CD4-positive, alpha-beta T cell treated with Interleukin-10 for 1 hour (primary cell): ENCODE measurements at places on chromosomes 6 and 20.
A peak's percentile ranks its signal among the peaks of the same experiment; 100 is the strongest.

GRCh38 chr6:3888153-3888957 is 39.2 kb downstream of the FAM50B start:
- no peak for DNase-seq

DNA sequence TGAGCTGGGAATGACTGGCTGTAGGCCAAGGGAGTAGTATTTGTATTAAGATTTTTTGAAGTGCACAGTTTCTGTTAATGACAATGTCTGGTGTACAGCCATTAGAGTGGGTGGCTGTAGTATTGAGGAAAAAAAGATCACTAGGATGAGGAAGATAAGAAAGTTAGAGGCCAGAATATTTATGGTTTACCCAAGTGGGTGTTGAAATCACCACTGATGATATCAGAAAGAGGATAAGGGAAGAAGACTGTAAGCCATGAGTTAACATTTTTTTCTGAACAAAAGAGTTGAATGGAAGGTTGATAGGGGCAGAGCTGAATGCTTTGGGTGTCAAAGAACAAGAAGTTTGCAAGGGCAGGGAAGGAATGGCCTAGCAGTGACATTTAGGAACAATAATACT is 104.7 kb downstream of the PRDM13 start:
- DNase-seq = no peak

- DNase-seq = no peak
These were observed 68.6 kb upstream of the MARCKS start for GRCh38 chr6:113788586-113788985.

GRCh38 chr6:170393807-170394399 is 87.3 kb downstream of the FAM120B start:
- DNase-seq = no peak

GRCh38 chr6:139753198-139753861 is 378.9 kb upstream of the CITED2 start:
- DNase-seq = no peak

DNA sequence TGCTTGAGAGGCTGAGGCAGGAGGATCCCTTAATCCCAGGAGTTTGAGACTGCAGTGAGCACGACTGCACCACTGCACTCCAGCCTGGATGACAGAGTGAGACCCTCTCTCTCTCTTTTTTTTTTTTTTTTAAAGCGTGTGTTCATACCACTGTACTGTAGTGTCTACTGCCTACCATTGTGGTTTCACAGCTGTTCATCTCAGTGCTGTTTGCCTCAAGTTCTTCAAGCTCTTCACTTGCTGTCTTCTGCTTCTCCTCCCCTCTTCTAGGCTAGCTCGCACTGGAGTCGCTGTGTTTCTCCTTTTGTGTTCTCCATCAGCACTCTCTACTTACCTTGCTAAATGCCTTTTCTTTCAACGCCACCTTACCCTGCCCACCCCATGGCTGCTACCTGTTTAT is 7.4 kb downstream of the FOXO3 start:
- no peak for DNase-seq

- no peak for DNase-seq
These were observed 53.4 kb downstream of the EDN1 start for GRCh38 chr6:12343440-12344162.

DNA sequence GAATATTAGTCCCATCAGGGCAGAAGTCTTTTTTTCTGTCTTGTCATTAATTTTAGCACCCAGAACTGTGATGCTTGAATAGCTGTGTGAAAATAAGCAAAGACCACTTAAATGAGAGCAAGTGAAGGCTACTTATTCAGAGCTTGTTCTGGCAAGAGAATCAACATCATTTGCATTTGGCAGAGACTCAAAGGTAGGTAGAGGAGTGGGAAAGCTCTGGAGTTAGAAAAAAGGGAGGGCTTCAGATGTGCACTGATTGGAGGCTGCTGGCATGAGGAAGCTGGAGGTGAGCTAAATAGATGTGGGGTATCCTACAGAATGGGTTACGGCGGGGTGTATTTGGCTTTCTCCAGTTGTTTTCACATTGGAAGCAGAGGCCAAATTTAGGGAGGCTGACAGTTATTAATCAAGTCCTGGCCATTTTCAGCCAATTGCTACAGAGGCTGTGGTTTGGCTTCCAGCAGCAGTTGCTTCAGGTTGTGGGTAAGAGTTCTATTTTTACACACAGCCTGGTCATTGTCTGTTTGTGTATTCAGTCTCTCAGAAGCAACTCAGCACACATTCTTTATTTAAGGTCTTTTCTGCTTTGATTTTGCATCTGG is 254.3 kb downstream of the BTBD3 start:
- no peak for DNase-seq

DNA sequence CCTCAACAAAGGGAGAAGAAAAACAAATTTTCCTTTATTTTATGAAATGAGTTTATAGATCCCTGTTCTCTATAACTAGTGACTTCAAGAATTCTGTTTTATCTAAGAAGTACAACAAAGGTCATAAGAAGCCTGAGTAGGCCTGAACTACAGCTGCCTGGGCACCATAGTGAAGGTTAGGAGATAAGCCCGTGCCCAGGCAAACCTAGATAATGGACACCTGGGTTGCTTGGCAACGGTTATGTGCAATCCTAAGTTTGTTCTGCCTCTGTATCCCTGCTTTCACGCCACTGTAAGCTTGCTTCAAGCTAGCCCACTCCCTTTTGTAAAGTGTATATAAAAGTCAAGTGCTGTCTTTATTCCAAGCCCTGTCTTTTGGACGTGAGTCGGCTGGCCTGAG is 23.2 kb downstream of the SCGN start:
- no peak for DNase-seq

- no peak for DNase-seq
These were observed 119.4 kb upstream of the GJE1 start for GRCh38 chr6:142013287-142013686.

DNA sequence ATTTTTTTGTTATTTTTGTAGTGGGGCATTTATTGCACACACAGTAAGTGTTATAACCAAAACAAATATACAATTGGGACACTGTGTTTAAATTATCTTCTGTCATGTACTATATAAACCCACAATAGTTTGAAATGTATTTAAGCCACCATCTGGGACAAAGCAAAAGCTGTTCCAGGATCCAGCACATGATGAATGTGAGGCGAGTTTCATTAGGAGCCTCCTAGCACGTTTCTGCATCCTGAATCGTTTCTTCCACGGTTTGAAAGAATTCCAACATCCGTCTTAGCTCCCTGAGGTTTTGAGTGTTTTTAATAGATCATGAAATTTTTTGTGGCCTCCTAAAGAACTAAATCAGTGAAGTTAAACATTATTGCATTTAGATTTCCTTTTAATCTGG is 65.8 kb downstream of the EYA4 start:
- no peak for DNase-seq

GRCh38 chr20:62030834-62031434 is 34.7 kb downstream of the TAF4 start:
- DNase-seq = peak; percentile 42

DNA sequence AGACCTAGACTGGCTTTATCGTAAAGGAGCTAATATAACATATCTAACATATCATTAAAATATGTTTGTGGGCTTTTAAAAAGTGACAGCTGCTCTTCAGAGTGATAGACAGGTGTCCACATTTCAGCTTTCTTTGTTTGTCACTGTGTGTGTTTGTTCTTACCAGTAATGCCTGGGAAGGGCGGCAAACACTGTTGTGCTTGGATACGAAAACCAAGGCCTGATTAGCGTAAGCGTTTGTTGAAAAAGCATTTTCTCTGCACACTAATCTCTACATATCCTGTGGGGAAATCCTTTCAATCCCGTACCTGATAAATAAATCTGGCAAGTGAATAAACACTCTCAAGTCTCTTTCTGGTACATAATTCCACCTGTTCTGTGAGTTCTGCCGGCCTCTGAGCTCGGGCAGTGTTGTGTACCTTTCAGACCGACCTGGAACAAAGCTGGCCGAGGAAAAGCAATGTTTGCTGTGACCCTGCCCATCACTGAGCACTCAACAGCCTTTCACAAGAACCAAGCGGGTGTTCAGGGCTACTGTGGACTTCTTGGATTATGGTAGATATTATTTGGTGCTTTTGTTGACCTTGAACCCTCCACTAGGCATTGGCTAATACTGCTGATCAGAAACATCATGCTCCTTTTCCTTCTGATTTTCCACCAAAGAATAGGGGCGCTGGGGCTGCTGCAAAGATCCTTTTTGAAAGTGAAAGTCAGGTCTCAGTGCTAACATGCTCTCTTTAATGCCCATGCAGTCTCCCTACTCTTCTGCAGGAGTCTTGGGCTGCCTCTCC is 100.4 kb downstream of the CD83 start:
- no peak for DNase-seq

GRCh38 chr20:2244523-2244922 is 51.3 kb upstream of the TGM3 start:
- no peak for DNase-seq
